ENCODE measurements at places on chromosomes 7 and 10.

DNA sequence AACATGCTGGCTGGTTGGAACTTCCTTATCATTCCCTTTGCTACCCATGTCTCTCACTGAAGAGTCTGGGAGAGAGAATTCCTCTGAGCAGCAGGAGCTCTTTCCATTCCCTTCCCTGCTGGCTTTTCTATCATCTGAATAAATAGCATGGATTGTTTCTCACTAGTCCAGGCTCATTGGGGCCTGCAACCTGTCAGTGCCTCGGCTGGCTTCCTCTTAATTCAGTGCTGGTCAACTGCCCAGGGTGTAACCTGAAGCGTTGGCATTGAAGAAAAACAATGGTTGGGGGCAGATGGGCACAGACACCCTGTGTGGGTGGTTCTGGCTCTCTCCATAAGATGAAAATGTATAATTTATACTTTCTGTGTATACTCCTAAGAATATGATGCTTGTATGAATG lies 155.6 kb downstream of the ANLN start:
- DNase-seq: no peak

DNA sequence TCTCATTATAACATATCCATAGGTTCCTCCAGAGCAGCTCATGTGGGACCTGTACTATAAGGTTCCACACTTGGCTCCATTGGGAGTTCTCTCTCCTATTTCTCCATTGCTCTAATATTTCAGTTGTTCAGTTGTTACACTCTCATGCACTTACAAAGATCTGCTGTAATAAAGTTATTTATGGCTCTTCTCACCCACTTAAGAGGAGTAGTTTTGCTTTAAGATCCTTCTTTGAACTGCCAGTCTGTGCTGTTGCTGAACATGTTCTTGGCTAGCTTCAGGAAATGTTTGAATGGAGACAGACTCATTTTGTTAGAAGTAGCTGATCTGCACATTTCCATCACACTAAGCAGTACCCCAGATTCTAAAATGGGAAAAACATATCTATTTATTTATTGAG lies 250.1 kb downstream of the CDK14 start:
- DNase-seq: no peak

GRCh38 chr7:76054123-76055120 lies 6.5 kb downstream of the MDH2 start:
- no peak for DNase-seq

DNA sequence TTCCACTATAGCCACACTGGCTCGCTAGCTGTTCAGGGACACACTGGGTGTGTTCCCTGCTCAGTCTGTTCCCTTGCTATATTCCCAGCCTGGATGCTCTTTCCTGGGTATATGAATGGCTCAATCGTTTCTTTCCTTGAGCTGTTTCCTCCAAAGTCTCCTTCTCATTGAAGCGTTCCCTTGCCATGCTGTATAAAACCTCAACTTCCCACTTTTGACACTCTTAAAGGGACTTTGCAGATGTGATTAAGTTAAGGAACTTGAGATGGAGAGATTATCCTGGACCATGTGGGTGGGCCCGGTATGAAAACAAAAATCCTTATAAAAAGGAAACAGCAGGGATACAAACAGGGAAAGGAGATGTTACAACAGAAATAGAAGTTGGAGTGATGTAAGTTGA lies 973.1 kb downstream of the LRMDA start:
- no peak for DNase-seq

DNA sequence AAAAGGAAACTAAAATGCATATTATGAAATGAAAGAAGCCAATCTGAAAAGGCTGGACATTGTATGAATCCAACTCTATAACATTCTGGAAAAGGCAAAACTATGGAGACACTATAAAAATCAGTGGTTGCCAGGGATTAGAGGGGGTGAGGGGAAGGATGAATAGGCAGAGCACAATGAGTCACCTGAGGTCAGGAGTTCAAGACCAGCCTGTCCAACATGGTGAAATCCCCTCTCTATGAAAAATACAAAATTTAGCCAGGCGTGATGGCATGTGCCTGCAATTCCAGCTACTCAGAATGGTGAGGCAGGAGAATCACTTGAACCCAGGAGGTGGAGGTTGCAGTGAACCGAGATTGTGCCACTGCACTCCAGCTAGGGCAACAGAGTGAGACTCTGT lies 324.8 kb upstream of the PHYHIPL start:
- DNase-seq: peak; percentile 44

- no peak for DNase-seq
Observed at GRCh38 chr7:36965625-36966024, 241.3 kb upstream of the AOAH start.

DNA sequence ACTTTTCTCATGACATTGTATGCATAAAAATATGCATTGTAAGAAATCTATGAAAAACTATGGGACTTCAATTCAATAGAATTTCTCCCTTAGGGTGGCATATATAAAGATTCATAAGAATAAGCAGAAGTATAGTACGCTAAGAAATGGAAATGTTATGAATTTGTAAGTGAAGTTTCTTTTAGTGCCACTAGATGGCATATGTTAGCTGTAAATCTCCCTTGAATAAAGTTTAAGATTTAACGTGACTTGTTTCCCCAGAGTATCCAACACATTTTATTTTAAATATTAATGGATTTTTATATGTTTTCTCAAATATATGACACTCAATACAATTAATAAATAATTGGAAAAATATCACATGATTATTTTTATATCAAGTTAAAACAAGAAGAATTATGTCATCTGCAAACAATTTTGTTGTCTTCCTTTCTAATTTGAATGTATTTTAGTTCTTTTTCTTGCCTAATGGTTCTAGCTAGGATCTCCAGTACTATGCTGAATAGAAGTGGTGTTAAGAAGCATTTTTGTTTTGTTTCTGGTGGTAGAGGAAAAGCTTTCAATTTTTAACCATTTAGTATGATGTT lies 287.2 kb downstream of the HGF start:
- DNase-seq: peak; percentile 22

GRCh38 chr7:43112941-43113621 lies 634 bp downstream of the HECW1 start:
- DNase-seq: peak; percentile 77

- peak; percentile 18 for DNase-seq
Observed at GRCh38 chr7:99404235-99404976, 4.0 kb downstream of the PDAP1 start.

GRCh38 chr10:14389981-14390590 lies 59.4 kb upstream of the FRMD4A start:
- no peak for DNase-seq

GRCh38 chr7:37061849-37062559 lies 337.7 kb upstream of the AOAH start:
- DNase-seq: no peak

DNA sequence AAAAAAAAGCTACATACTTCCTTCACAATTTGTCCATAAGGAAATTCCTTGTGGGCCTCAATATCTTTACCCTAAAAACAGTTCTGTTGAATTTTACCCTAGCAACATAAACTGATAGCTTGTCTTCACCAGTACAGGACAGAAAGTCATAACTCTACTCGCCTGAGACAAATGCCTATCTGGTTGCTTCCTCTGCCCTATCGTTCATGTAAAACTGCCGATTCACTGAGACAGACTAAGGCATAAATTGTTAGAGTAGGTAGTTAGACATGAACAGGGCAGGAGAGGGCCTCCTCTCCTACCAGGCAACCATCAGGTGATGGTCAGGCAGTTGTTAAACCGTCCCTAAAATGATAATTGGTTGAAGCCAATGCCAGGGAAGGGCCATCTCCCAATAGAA lies 25.0 kb downstream of the IFIT3 start:
- peak; percentile 53 for DNase-seq

- DNase-seq: peak; percentile 35
Observed at GRCh38 chr7:112069879-112070321, 136.3 kb downstream of the DOCK4 start.

All from fibroblast of skin of right biceps (primary cell).